ENCODE measurements at places on chromosomes 12 and 14. TPM values are rescaled to one million over a fixed set of nuclear protein-coding genes. Genes with fewer than 3 reads are reported as not detected.

DNA sequence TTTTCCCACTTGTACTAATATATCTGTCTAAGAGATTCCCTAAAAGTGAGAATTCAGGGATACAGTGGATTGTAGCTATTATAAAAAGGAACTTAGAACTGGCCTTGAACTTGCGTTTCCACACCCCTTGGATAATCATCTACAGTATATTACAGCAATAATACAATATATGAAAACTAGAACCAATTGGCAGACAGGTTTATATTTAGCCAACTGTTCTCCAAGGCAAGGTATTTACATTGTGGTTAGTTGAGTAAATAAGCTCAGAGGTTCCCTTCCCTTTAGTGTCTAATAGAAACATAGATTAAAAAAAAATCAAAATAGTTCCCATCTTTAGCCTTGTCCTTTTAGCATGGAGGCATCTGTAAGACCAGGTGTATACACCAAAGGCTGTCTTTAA, 42.1 kb downstream of the LIMA1 start:
- H3K4me3 ChIP-seq: no peak overlapping the region
- H3K27me3 ChIP-seq: no peaks in the 10 kb centered on the region
- no peaks in the 10 kb centered on the region for H3K36me3 ChIP-seq
- H3K27ac ChIP-seq: no peak overlapping the region
- H3K4me1 ChIP-seq: no peaks in the 10 kb centered on the region

GRCh38 chr12:59268295-59268809, 327.5 kb upstream of the SLC16A7 start:
- H3K27ac ChIP-seq: no peak overlapping the region
- no peaks in the 10 kb centered on the region for H3K27me3 ChIP-seq
- no peaks in the 10 kb centered on the region for H3K4me1 ChIP-seq
- DNase-seq: no peak
- H3K4me3 ChIP-seq: no peak overlapping the region
- no peaks in the 10 kb centered on the region for H3K36me3 ChIP-seq

GRCh38 chr12:30806989-30807694, 52.4 kb upstream of the CAPRIN2 start:
- peaks cover 4% of the 10 kb centered on the region for H3K4me1 ChIP-seq
- no peak for DNase-seq
- no peaks in the 10 kb centered on the region for H3K36me3 ChIP-seq
- no peaks in the 10 kb centered on the region for H3K27me3 ChIP-seq
- H3K4me3 ChIP-seq: no peak overlapping the region

GRCh38 chr12:27781680-27782079, 1.6 kb upstream of the MANSC4 start:
- no peak overlapping the region for H3K27ac ChIP-seq
- H3K4me1 ChIP-seq: peaks cover 32% of the 10 kb centered on the region
- no peak for DNase-seq

- no peak for DNase-seq
- peaks cover 16% of the 10 kb centered on the region for H3K36me3 ChIP-seq
- peaks cover 5% of the 10 kb centered on the region for H3K4me1 ChIP-seq
- H3K4me3 ChIP-seq: no peak overlapping the region
- H3K27ac ChIP-seq: no peak overlapping the region
Measured at GRCh38 chr14:89215531-89215930, 201.5 kb downstream of the FOXN3 start.

DNA sequence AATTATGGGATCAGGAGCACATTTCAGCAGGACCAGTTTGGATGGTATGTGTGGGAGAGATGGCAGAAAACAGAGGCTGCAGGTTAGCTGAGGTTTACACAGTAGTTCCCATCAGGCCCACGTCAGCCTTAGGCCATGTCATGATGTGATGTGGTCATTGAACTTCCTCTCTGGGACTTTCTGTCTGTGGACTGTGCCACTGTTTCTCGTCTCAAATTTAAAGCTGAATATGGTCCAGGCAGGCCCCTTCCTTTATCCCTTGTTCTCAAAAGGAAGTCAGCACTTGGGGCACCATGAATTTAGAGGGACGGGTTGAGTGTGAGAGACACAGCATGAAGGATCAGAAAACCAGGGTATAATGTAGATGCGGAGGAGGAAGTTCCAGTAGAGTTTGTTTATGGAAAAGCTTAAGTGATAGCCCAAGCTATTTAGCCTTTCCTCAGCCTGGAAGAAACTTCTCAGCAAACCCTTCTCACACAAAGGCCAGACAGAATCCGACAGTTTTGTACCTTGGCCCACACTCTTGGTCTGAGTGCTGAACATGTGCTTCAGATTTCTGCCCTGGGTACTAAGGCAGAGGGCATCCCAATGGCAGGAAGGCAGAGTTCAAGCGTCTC, 3.6 kb upstream of the IGFBP6 start:
- DNase-seq: peak; percentile 42
- H3K27me3 ChIP-seq: no peaks in the 10 kb centered on the region
- no peak overlapping the region for H3K27ac ChIP-seq
- no peak overlapping the region for H3K4me3 ChIP-seq

DNA sequence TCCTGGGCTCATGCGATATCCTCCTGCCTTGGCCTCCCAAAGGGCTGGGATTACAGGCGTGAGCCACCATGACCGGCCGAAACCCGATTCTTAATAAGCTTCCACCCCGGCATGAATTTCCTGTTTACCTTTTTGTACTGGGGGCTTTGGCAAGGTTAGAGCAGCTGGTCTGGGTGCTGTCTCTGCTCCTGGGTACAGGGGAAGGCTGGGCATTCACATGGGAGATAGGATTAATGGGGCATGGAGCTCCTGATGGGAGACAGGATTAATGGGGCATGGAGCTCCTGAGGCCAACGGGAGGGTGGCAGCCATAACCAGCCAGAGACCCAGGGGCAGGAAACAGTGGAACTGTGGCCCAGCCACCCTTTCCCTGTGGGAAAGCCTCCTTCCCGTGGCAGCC, 69.5 kb upstream of the DICER1 start:
- no peak overlapping the region for H3K27ac ChIP-seq
- no peaks in the 10 kb centered on the region for H3K36me3 ChIP-seq
- no peak overlapping the region for H3K4me3 ChIP-seq
- no peaks in the 10 kb centered on the region for H3K4me1 ChIP-seq
- DNase-seq: no peak

- peaks cover 24% of the 10 kb centered on the region for H3K27me3 ChIP-seq
- DNase-seq: no peak
- peaks cover 4% of the 10 kb centered on the region for H3K4me1 ChIP-seq
Measured at GRCh38 chr12:65818454-65819382, 5.6 kb upstream of the HMGA2 start.

GRCh38 chr14:100861937-100862247, 36.0 kb downstream of the MEG3 start:
- no peaks in the 10 kb centered on the region for H3K27me3 ChIP-seq
- H3K36me3 ChIP-seq: no peaks in the 10 kb centered on the region
- DNase-seq: no peak
- H3K4me1 ChIP-seq: no peaks in the 10 kb centered on the region

DNA sequence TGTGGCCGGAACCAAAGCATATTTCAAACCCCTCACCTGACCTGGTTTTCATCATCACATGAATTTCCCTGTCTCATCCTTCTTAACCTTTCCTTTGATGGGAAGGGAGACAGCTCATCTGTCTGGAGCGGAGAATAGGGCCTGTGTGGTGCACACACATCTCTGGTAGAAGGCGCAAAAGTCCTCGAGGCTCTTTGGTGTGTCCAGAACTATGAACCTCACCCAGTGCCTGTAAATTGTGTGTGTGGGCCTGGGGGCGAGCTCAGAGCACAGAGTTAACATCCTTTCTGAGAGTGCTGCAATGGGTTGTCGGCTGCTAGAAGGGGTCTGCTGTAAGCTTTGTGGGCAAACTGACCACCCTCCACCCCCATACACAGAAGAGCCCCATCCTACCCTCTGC, 749 bp downstream of the GALNT6 start:
- no peaks in the 10 kb centered on the region for H3K27me3 ChIP-seq
- no peaks in the 10 kb centered on the region for H3K36me3 ChIP-seq

DNA sequence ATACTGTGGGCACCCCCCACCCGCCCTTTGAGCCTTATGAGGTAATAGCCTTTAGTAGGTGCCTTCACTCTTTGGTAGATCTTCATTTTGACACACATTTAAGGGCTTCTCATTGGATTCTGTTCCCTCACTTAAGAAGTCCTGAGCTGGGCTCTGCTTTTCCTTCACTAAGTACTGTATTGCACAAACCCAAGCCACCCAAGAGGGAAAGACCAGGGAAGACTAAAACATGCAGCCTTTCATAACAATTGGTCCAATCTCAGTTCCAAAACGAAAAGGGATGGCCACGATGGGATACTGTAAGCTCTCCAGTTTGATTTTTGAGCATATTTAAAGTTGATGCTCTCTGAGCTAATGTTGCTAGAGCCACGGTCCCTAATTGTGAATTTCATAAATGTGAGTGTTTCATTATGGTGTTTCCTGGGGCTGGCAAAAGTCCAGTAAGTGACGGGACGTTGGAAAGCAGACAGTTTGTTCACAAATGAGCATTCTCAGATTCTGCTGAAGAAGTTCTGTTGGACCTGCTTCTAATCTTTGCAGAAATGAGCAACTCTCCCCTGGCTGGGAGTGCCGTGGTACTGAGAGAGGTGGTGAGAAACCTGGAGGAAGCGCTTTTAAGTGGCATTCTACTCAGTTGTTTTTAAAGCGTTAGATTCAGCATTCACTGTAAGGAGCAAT, 9.4 kb downstream of the SSPN start:
- no peaks in the 10 kb centered on the region for H3K27me3 ChIP-seq
- H3K36me3 ChIP-seq: no peaks in the 10 kb centered on the region
- H3K4me1 ChIP-seq: no peaks in the 10 kb centered on the region
- H3K27ac ChIP-seq: no peak overlapping the region
- DNase-seq: no peak
- H3K4me3 ChIP-seq: no peak overlapping the region

DNA sequence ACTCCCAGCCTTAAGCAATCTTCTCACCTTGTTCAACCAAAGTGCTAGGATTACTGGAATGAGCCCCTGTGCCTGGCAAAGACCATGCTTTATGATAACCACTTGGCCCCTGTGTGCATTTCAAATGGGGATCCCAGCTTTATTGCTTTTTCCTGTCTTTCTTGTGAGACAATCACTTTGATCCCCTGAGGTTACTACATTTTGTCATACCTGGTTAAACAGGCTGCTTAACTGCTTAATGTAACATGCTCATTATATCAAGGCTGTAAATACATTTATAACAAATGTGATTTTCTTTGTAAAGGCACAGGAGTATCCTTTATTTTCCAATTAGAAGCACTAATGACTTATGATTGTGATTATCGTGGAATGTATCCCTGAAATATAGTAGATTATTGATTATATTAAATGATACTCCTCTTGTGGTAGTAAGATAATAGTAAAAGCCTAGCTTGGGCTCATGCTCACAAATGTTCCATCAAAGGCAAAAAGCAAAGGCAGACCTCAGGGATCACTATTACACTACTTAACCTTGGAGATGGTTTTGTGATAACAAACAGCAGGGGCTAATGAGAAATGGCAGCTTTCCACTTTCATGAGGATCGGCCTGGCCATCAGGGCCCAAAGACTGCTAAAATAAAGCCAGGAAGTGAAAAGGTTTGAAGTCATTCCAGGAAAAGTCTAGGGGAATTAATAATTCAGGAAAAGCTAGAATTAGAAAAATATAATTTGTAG, 290.8 kb upstream of the MDGA2 start:
- no peak for DNase-seq
- H3K4me3 ChIP-seq: no peak overlapping the region
- H3K27ac ChIP-seq: no peak overlapping the region
- H3K4me1 ChIP-seq: no peaks in the 10 kb centered on the region
- H3K27me3 ChIP-seq: no peaks in the 10 kb centered on the region

DNA sequence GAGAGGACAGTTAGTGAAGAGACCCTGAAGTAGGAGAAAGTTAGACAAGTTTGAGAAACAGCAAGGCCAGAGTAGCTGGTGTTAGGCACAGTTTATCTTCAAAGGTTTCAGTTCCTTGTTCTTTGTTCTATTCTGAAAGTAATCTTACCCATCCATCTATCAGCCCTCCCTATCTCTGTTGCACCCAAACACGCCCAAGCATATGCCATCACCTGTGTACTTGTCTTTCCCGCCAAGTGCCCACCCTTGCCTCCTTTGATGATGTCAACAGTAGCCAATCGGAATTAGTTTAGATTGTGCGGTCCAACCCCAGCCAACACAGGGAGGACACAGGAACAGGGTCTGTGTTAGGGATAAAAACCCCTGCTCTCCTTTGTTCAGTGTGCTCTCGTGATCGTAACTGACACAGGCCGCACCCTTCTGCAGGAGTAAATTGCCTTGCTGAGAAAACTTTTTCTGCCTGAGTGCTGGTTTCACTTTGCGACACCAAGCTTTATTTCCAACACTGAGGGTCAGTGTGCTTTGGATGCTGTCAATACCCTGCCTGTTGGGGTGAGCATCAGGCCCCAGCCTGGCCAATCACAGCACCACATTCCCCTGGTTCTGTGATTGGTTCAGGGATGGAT, 4.7 kb upstream of the TMEM229B start:
- peaks cover 11% of the 10 kb centered on the region for H3K4me1 ChIP-seq
- H3K4me3 ChIP-seq: no peak overlapping the region
- H3K27me3 ChIP-seq: no peaks in the 10 kb centered on the region
- H3K36me3 ChIP-seq: no peaks in the 10 kb centered on the region

DNA sequence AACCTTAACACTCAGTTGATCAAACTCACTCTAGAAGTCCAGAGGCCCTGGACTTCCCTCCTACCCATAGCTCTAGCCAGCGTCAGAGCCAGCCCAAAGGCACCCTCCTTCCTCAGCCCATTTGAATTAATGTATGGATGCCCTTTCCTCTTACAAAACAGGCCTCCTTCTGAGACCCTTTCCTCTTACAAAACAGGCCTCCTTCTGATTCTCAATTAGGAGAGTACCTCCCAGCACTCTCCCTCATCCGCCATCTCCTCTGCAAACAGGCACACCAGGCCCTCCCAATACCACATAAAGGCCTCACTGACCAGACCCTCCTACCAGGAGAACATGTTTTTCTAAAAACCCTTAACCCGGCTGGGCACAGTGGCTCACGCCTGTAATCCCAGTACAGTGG, 65.7 kb downstream of the MOK start:
- H3K36me3 ChIP-seq: no peaks in the 10 kb centered on the region
- no peak for DNase-seq
- no peak overlapping the region for H3K27ac ChIP-seq
- H3K4me1 ChIP-seq: peaks cover 6% of the 10 kb centered on the region

DNA sequence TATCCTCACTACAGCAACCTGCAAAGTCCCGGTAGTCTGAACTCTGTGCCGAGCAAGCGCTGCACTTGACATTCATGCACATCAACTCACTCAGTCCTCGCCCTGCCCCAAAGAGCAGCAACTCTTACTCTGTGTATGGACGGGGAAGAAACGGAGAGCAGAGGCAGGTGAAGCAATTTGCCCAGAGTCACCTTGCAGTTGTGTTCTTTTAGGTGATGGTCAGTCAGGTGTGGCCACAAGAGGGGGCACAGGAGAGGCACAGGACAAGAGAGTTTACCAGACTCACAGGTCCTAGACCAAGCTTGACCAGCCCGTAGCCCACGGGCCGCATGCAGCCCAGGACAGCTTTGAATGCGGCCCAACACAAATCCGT, 39.1 kb downstream of the TSPAN11 start:
- no peak for DNase-seq
- no peak overlapping the region for H3K4me3 ChIP-seq
- H3K27me3 ChIP-seq: no peaks in the 10 kb centered on the region
- H3K36me3 ChIP-seq: no peaks in the 10 kb centered on the region

- no peaks in the 10 kb centered on the region for H3K27me3 ChIP-seq
- DNase-seq: no peak
- peak overlapping the region; percentile 59 for H3K4me3 ChIP-seq
Measured at GRCh38 chr12:6724409-6724797, 557 bp downstream of the COPS7A start.

The GALNT8 gene
- 0.44 TPM for total RNA-seq

The THAP2 gene
- total RNA-seq: 12.1 TPM

The TAS2R30 gene
- 5.6 TPM for total RNA-seq

The SMCO2 gene
- not detected for total RNA-seq

The TWF1 gene
- 72.3 TPM for total RNA-seq

The PMCH gene
- not detected for total RNA-seq

The HOXC6 gene
- total RNA-seq: not detected

The RIMBP2 gene
- not detected for total RNA-seq

The GPR137C gene
- total RNA-seq: 0.19 TPM

The RFX4 gene
- total RNA-seq: not detected
